ENCODE measurements at places on chromosomes 5 and 9.

GRCh38 chr9:81855538-81855937 is 72.7 kb upstream of the SPATA31D4 start:
- no peak for DNase-seq

- no peak for DNase-seq
Observed at GRCh38 chr5:89991592-89991991, 418.0 kb downstream of the CETN3 start.

DNA sequence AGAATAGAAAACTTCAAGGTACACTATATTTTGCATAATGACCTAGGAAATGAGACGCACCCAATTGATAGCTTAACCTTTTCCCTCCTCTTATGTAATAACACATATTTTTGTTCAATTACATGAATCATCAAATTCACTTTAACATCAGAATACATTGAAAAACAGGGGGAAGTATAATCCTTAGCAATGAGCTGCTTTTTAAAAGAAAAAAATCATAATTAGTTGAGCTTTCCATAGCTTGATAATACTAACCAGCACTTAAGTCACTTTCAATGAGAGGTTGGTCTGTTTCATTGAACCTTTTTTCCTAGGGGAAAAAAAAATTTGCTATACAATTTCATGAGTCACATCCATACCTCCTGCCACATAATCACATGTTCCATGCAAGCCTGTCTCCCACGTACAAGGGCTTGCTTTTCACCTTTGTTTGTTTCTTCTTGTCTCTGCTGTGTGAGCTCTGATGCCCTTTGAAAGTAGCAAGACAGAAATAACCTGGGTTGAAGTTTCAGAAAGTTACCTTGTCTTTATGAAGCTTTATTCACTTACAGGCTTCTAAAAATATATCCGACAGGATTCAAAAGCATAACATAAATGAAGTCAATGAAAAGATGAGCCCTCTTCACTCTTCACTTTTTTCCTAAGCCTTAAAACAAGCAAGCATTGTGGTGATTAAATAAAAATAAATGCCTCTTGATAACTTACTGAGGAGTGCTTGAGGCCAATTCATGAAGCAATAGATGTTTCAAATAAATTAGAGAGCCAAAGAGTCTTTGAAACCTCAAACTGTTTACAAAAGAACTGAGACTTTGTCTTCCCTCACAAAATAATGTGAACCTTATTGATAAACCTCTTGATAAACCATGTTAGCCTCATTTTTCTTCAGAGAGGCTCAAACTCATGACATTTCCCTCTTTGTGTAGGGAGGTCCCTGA is 108.5 kb downstream of the FEM1C start:
- no peak for DNase-seq

GRCh38 chr9:106916466-106917235 is 53.7 kb downstream of the ZNF462 start:
- no peak for DNase-seq

- DNase-seq = no peak
Observed at GRCh38 chr9:133088146-133088750, 26.5 kb downstream of the CEL start.

Measured in activated CD4-positive, alpha-beta T cell treated with anti-CD3 and anti-CD28 coated beads, Interleukin-10, Interleukin-2, amounts not matched to agents 100 ng/mL and 50 ng/mL, durations not matched to agents 16 hours and 8 hours (primary cell).